AG08395 (cell line): ENCODE measurements at places on chromosomes 5 and 9.

DNA sequence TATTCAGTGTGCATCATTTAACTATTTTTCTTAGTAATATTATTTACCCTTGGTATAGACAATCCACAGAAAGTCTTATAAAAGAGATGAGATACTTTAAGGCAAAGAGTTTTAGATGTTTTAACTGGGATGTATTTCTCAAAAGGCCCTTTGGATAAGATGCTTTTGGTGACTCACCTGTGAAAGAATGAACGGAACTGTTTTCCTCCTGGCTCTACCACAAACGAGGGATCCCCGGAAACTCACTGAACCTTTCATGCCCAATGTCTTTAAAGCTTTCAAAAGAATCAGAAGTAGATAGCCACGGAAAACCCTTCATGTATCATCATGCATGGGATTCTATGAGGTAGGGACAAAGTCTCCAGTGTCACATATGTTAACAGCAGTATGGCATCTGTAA is 1.6 kb downstream of the ZNF782 start:
- DNase-seq = no peak

GRCh38 chr9:112764837-112765236 is 14.3 kb downstream of the SNX30 start:
- DNase-seq = no peak

DNA sequence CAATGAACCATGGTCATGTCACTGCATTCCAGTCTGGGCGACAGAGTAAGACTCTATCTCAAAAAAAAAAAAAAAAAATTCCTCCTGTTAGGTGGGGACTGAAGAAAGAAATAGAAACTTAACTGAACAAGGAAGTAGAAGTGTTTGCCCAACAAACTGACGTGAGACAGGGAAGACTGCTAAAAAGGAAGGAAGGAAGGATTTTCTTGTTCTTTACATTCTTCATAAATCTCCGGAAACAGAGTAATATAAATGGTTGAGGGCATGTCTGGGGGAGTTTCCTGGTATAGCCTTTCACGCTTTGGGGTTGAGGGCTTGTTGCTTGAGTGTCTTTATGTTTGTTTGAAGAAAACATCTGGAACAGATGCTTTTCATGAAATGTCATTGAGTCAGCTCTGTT is 3.1 kb downstream of the TOR1B start:
- no peak for DNase-seq

DNA sequence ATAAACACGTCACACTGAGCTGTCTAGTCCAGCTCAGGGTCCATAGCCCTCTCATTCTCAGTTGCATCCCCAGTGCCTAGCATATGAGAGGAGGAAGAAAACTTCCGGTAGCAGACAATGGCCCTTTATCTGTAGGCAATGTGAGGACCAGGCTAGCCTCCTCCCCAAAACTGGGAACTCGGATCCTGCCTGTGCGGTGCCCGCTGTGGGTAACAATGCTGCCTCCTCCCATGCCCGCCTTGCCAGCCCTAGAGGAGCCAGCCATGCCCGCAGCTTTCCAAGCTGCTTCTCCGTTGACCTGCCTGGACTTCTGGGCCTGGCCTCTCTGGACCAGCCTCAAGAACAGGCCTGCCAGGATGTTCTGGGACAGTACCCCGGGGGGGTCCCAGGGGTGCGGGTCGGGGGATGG is 74.6 kb upstream of the ORM1 start:
- DNase-seq = no peak

DNA sequence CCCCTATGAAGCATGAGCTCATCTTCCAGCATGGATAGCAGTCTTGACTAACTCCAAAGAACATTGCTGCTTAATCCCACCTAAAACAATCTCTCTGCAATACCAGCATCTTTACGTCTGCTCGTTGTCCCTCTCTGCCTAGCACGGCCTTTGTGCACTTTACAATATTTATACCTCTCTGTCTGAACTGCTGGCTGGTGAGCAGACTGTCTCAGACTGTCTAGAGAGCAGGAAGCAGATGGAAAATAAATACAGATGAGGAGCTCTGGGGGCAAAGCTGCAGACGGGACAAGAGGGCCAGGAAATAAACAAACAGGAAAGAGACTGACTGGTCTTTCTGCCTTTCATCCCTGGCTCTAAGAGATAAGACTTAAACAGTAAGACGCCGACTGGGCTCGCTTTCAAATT is 224.8 kb downstream of the ENC1 start:
- no peak for DNase-seq

GRCh38 chr9:111969061-111969460 is 72.4 kb downstream of the UGCG start:
- no peak for DNase-seq

DNA sequence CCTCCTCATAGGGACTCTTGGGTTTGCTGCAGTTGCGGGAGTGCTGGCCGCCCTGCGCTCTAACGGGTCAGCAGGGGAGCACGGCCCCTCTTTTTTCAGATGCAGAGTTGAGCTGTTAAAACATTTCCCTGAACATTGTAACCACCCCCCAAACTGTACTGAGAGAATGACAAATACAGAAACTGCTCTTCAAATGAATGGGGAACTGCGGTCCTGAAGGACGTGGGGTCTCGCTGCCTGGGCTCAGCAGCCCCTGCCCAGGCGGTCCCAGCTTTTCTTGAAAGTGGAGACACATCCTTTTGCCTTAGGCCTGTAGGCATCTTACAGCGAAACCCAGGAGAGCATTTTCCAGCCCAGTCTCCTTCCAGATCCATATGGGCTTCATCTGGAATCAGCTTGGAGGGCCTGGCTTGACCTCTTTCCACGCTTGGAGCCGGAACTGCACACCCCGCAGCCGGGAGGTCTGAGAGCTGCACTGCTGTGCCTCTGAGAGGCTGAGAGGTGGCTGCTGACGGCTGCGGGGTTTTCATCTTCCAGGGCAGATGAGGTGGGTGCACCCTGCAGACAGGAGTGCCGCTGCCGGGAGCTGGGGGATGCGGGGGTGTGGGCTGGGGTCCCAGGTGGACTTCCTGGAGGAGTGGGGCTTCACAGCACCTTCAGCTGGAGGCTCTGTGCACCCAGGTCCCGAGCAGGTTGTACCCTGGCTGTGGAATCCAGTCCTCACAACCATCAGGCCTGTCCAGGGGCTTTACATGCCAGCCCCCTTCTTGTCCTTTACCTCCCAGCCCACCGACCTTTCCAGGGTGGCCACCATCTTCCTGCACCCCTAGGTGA is 1.2 kb upstream of the AGPAT2 start:
- DNase-seq = no peak

- DNase-seq = peak; percentile 69
These were observed 39.9 kb upstream of the PAM start for GRCh38 chr5:102715082-102715807.
